ENCODE measurements at places on chromosomes 2 and 18.

GRCh38 chr2:219664041-219664440 is 36.6 kb downstream of the SLC4A3 start:
- no peak for DNase-seq

- DNase-seq, result no peak
Measured at GRCh38 chr18:49141491-49141890, 190.7 kb upstream of the SMAD7 start.

- DNase-seq, result no peak
Measured at GRCh38 chr2:60498816-60499429, 54.5 kb downstream of the BCL11A start.

- DNase-seq, result no peak
Measured at GRCh38 chr18:49768051-49768391, 45.3 kb downstream of the ACAA2 start.

DNA sequence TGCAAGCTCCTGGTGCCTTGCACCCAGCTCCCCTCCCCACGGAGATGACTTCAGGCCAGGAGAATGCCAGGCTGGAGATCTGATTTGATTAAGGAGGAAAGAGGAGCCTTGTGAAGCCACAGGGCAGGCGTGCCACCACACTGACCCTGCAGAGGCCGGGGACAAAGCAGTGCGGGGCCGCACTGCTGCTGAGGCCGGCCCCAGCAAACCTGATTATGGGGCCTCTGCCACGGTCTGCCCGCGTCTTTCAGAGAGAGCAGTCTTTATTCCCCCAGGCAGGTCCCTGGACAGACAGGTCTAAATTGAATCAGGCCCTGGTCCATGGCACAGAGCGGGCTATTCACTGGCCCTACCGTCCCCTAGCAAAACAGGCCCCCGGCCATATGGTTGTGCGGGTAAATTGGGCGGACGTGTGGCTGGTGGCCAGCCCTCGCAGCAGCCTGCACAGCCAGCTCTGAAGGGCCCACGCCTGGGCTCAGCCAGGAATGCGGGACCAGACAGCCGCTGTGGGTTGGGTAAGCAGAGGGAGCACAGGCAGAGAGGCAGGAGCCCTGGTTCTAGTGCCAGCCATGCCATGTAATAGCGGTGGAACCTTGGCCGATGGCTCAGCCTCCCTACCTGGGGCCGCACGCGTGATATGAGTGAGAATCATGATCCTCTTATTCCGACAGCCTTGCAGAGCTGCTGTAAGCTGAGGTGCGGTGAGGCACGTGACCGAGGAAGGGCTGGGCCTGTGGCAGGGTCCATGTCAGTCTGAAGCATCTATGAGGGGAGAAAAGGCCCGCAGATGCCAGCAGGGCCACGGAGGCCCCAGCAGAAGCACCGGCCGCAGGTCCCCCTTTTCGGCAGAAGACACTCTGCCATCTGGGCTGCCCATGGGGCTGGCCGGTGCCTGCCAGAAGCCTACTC is 97.3 kb upstream of the MYCN start:
- DNase-seq, result no peak

DNA sequence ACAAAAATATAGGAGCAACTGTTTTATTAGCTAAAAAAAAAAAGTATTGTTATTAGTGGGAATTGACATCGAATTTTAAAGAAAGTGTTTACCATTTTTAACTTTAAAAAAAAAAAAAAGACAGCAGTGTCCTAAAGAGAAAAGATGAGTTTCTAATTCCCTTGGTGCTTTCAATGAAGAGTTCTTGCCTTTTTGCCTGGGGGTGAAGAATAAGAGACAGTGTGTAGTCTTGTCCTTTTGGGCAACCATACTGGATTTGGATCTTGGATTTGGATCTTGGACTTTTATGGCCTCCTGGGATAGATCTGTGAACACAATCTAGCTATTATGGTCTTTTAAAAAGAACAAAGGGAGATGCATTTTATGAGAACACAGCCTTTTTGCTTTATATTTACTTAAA is 60.2 kb upstream of the GLS start:
- no peak for DNase-seq

DNA sequence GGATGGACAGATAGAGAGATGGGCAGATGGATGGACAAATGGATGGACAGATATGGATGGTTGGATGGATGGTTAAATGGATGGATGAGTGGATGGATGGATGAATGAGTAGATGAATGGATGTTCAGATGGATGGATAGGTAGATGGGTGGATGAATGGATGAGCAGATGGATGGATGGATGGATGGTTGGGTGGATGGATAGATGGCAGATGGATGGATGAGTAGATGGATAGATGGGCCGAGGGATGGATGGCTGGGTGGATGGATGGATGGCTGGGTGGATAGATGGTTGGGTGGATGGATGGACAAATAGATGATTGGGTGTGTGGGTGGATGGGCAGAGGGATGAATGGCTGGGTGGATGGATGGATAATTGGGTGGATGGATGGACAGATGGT is 98.9 kb upstream of the OTOS start:
- no peak for DNase-seq

DNA sequence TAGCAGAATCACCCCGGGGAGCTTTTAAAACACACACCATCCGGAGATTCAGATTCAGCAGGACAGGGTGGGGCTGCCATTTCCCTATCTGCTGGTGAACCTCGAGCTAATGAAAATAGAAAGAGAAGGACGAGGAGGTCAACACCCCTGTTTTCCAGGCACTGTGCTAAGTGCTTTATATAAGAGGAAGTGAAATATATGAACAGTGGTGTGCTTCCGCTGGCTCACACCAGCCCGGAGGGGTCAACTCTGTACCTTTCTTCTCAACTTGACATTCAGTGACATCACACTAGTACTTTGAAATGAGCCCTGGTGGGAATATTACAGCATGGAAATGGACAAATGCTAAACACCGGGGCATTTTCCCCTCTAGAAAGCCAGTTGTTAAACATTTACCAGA is 108.3 kb upstream of the LTBP1 start:
- no peak for DNase-seq

DNA sequence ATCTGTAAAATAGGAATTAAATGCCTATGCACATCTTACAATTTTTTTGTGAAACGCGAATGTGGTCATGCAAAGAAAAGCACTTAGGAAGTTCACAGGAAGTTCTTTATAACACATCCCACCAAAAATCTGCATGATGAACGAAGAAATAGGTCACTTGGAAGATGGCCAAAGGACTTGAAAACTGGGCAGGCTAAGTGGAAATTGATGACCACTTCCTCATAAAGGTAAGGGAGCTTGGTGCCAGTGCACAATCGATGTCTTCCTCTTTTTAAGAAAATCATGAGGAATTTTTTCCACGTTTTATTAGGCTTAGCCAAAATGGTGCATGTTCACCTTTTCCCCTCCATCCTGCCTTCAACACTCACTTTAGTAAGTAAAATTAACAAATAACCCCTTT is 8.2 kb upstream of the NT5C1B start:
- DNase-seq, result no peak

- DNase-seq, result no peak
Measured at GRCh38 chr2:177984749-177985148, 87.8 kb downstream of the PDE11A start.

DNA sequence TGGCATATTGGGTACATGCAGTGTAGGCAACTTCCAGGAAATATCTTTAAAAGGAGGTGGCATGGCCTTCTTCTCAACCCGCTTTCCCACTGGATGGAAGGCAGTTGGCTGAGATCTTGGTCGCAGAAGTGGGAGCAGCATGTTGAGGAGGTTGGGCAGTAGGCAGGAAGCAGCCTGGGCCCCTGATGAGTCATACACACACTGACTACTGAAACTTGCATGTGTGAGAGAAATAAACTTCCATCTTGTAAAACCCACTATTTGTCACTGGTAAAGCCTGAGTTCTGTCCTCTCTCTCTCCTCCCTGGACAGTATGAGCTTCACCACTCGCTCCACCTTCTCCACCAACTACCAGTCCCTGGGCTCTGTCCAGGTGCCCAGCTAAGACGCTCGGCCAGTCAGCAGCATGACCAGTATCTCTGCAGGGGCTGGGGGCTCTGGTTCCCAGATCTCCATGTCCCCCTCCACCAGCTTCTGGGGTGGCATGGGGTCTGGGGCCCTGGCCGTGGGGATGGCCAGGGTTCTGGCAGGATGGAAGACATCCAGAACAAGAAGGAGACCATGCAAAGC is 233.8 kb upstream of the SPRED2 start:
- DNase-seq, result no peak

DNA sequence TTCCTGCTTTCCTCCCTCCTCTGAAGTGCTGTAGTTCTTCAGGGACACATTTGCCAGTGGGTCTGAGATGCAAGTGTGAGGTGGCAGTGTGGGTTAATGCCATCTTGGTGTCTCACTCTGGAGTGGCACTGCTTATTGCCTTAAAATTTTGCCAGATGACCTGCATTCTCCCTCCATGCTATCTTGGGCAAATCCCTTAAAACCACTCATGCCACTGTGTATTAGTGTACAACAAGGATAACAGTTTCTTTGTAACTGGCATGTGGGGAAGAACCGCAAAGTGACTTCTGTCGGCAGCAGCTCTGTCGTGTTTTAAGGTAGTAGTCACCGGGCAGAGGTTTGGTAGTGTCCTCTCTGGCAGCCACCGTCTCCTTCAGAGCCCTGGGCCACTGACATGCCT is 124.2 kb downstream of the NEDD4L start:
- DNase-seq, result no peak

- DNase-seq, result no peak
Measured at GRCh38 chr2:112170495-112170894, 32.3 kb downstream of the FBLN7 start.

GRCh38 chr2:63977904-63978303 is 41.3 kb downstream of the VPS54 start:
- no peak for DNase-seq

DNA sequence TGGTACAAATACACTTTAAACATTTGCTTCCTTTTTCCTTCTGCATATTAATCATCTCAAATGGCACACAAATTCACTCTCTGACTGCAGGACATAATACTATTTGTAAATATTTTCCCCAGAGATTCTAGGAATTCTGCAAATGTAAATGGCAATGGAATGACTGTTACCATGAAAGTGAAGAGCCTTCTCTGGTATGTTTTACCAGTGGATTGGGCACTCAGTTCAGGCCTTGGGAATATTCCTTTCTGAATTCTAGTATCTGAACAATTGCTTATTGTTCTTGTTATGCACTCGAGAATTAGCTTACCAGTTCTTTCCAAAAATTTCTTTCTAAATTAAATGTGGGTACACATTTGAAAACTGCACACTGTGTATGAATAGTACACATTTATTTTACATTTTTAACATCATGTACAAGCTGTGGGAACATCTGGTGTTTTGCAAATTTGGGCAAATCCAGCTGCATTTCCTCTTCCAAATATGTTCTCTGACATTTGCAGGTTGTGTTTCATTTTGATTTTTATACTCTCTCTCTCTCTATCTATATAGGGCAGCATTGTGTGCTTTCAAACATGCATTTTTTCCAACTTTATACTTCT is 289.1 kb downstream of the NBAS start:
- no peak for DNase-seq

- DNase-seq, result no peak
Measured at GRCh38 chr2:12970861-12971260, 254.1 kb downstream of the TRIB2 start.

- DNase-seq, result no peak
Measured at GRCh38 chr2:3470856-3471737, 48.2 kb downstream of the ADI1 start.

GRCh38 chr2:124640221-124640750 is 615.2 kb downstream of the CNTNAP5 start:
- no peak for DNase-seq

- no peak for DNase-seq
Measured at GRCh38 chr18:73261243-73261642, 393.5 kb upstream of the NETO1 start.

DNA sequence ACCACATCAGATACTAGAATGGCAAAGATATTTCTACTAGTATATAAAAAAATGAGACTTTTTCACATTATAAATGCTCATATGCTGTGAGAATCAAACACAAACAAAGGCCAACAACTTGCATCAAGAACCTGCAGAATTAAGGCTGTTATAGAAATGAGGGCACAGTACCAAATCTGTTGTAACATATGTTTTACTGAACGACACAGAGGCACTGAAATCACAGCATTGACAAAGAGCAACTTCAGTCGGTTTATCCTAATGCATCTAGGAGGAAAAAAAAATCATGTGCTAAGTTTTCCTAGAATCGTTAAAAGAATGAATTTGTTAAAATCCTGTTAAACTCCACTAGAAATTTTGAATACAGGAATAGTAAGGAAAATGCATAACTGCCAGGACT is 617.4 kb upstream of the NETO1 start:
- DNase-seq, result no peak

- no peak for DNase-seq
Measured at GRCh38 chr18:76564117-76564516, 69.1 kb upstream of the ZNF516 start.

DNA sequence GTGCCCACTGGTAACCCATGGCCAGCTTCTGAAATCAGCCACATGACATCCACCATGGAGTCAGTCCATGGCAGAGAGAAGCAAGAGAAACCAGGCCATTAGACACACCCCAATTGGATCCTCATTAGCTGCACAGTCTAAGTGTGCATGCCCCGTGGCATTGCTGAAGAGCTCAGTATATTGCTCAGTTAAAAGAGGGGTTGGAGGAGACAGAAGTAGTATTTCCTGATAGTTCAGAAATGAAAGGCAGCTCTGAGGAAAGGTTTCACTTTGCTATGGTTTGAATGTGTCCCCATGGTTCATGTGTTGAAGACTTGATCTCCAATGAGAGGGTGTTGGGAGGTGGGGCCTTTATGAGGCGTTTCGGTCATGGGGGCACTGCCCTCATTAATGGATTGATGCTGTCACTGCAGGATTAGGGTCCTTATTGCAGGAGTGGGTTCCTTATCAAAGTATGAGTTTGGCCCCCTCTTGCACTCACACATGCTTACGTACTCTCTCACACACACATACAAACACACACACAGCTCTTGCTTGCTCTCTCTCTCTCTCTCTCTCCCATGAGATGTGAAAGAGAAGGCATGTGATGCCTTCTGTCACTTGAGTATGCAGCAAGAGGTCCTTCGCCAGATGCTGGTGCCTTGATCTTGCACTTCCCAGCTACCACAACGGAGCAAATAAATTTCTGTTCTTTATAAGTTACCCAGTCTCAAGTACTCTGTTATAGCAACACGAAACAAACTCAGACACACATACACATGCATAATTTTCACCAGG is 58.0 kb downstream of the TMEM163 start:
- DNase-seq, result no peak

GRCh38 chr18:79699653-79700052 is 20.1 kb downstream of the CTDP1 start:
- no peak for DNase-seq
